ENCODE measurements at places on chromosomes 16 and 17. TPM values are rescaled to one million over a fixed set of nuclear protein-coding genes. Genes with fewer than 3 reads are reported as not detected.
A peak's percentile ranks its signal among the peaks of the same experiment; 100 is the strongest.

KLHL10 gene
- 1.2 TPM for total RNA-seq

- no peaks in the 10 kb centered on the region for H3K36me3 ChIP-seq
- peaks cover 24% of the 10 kb centered on the region for H3K4me1 ChIP-seq
- H3K27ac ChIP-seq = peak overlapping the region; percentile 83
- H3K4me3 ChIP-seq = no peak overlapping the region
These were observed 58.6 kb upstream of the TNRC6A start for GRCh38 chr16:24670623-24671454.

VASN gene
- 3.6 TPM for total RNA-seq

IRX6 gene
- 0.14 TPM for total RNA-seq

- no peak overlapping the region for H3K27ac ChIP-seq
- no peaks in the 10 kb centered on the region for H3K4me1 ChIP-seq
- DNase-seq = no peak
- H3K36me3 ChIP-seq = no peaks in the 10 kb centered on the region
- H3K27me3 ChIP-seq = no peaks in the 10 kb centered on the region
- no peak overlapping the region for H3K4me3 ChIP-seq
These were observed 870.2 kb upstream of the GOT2 start for GRCh38 chr16:59604354-59604753.

- peaks cover 4% of the 10 kb centered on the region for H3K4me1 ChIP-seq
- no peaks in the 10 kb centered on the region for H3K36me3 ChIP-seq
- no peaks in the 10 kb centered on the region for H3K27me3 ChIP-seq
- no peak overlapping the region for H3K4me3 ChIP-seq
- no peak for DNase-seq
- peak overlapping the region; percentile 1 for H3K27ac ChIP-seq
These were observed 8.0 kb downstream of the TXNDC11 start for GRCh38 chr16:11734653-11735043.

All from uterus (tissue), 4 donors.